ENCODE measurements at places on chromosomes 3 and 15.
A peak's percentile ranks its signal among the peaks of the same experiment; 100 is the strongest.

- DNase-seq = no peak
Measured at GRCh38 chr15:96393209-96393513, 62.7 kb downstream of the NR2F2 start.

- DNase-seq = no peak
Measured at GRCh38 chr15:84985158-84985557, 3.5 kb downstream of the PDE8A start.

DNA sequence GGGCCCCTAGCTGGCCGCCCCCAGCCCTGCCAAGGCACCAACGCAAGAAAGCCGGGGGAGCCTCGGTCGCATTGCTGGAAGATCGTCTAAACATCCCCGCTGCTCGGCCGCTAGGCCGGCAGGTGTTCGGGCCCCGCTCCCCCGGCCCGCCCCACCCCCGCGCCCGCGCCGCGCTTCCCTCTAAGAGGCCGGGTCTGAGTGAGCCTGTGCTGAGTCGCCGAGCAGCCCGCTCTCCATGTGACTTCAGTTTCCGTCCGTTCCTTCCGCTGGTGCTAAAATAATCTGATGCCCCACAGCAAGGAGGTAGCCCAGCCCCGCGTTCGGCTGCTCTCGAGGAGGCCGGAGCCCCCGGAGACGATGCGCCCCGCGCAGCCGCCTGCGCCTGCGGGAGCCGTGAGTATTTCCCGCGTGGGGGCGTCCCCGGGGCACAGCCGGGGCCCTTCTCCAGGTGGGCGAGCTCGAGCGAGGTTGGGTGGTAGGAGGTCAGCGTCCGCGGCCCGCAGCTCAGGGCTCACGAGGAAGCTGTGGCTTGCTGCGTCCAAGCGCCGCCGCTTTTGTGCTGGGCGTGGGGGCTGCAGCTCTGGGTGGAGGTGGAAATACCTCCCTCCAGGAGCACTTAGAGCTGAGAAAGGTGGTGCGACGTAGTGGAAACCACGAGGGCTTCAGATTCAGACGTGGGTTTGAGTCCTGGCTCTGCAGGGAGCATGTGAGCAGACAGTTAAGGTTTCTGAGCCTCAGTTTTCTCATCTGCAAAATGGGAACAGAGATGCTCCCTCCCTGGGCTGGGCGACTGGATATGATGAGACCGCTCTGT is at the start of gene NRROS:
NRROS (plus strand) TSS at position 212 of the 814 bp plus-strand sequence. CDS start 14,846 bp downstream, outside the sequence.
- peak; percentile 72 for DNase-seq

- peak; percentile 85 for DNase-seq
Measured at GRCh38 chr3:122560680-122561079, 3.4 kb downstream of the PARP9 start.

DNA sequence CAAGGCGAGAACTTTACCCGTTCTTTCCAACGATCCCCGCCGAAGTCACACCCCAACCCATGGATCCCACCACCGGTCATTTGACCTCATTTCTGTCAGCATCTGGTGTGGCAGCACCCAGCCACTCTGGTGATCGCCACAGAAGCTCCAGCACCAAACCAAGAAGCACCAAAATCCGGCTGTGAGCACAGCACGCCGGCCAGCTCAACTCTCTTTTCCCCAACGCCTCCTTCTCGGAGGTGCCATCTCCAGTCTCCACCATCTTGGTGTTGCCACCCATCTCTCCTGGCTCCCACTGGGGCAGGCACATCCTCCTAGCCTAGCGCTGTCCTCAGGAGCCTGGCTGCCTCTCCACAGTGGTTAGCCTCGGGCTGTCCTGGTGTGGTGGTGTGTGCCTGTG is 6.5 kb downstream of the MUC4 start:
- no peak for DNase-seq

- no peak for DNase-seq
Measured at GRCh38 chr3:99418209-99418635, 220.2 kb upstream of the COL8A1 start.

DNA sequence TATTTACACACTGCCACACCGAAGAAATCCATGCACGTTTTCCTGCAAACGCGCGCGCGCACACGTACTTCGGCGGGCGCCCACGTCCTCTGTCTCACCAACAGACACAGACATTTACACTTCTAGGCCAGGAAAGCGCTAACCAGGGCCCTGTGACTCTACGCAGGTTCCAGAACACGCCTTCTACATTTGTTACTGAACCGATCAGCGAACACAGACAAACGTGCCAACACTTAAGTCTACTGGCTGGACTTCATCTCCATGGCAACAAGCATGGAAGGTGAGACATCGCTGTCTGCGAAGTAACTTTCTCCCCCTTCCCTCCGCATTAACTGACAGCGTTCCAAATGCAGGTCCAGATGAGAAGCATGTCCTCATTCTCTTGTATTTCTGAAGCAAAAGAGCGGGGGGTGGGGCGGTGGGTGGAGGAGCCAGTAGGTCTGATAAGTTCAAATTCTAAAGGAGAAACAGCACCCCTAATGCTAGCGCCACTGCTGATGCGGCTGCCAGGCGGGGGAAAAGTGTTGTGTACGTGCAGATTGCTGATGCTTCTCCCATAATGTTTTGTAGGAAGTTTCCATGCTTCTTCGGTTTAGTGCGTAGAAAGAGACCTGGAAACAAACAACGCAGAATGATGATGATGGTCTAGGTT is at the start of gene CTXN2:
CTXN2 (plus strand) TSS at position 92 of the 652 bp plus-strand sequence. CDS start 9,636 bp downstream, outside the sequence.
- DNase-seq = no peak

GRCh38 chr3:150922611-150923010 is 17.4 kb upstream of the MINDY4B start:
- DNase-seq = no peak

DNA sequence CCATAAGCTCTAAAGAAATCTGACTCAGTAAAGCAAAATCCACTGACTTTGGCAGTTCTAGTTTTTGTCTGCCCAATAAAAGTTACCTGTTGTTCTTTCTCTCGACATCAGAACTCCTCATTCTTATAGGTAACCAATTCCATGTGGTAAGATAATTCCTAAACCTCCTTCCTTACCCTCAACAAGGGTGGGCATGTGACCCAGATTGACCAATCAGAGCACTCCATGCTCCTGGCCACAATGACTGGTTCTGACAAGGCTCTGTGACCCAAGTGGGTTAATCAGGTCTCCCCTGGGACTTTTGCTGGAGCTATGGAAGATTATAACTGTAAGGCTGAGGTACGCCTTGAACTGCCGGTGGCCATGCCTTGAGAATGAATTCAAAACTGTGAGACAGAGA is 31.7 kb downstream of the LINS1 start:
- DNase-seq = no peak

DNA sequence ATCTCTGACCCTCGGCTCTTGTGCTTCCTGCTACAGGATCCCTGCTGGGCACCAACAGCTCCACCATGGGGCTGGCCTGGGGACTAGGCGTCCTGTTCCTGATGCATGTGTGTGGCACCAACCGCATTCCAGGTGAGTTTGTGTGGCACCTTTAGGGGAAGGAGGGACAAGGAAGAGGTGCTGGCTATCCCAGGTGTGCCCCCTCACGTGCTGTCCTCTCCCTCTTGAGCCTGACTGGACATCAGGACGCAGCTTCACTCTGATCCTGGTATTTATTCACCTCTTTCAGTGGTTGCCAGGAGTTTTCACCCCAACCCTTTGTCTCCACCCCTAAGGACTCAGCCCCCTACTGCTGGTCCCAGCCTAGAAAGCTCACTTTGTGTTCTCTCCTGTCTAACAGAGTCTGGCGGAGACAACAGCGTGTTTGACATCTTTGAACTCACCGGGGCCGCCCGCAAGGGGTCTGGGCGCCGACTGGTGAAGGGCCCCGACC is 960 bp downstream of the THBS1 start:
- no peak for DNase-seq

DNA sequence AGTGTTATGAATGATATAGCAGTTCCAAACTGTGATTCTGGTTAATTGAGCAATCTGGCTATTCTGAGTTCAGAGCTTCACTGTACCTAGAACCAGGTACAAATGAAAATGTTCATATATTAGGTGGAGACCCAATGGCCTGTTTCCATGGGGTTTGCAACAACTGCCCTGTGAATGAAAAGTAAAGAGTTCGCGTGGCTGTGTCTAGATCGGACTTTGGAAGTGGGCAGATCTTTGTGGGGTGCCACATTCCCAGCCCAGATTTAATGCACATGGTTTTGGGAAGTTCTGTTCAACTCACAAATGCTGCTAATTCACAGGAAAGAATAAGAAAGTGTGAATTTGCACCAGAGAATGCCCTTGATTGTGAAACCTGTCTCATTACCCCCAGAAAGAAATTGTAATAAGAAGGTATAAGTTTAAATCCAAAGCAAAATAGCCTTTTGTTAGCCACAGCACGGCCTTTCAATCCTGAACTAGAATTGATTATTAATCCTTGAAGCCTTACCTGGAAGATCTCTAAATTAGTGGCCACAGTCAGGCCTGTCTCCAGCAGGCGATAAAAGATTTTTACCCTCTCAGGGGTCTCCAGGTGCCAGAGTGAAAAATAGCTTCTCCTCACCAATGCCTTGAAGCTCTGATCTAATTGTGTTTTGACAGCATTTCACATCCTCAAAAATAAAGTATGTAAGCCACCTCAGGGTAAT is 22.6 kb downstream of the WHAMM start:
- DNase-seq = no peak

- no peak for DNase-seq
Measured at GRCh38 chr3:196138482-196139254, 56.8 kb upstream of the TFRC start.

GRCh38 chr15:74108111-74108510 is 22.3 kb upstream of the ISLR2 start:
- DNase-seq = no peak

DNA sequence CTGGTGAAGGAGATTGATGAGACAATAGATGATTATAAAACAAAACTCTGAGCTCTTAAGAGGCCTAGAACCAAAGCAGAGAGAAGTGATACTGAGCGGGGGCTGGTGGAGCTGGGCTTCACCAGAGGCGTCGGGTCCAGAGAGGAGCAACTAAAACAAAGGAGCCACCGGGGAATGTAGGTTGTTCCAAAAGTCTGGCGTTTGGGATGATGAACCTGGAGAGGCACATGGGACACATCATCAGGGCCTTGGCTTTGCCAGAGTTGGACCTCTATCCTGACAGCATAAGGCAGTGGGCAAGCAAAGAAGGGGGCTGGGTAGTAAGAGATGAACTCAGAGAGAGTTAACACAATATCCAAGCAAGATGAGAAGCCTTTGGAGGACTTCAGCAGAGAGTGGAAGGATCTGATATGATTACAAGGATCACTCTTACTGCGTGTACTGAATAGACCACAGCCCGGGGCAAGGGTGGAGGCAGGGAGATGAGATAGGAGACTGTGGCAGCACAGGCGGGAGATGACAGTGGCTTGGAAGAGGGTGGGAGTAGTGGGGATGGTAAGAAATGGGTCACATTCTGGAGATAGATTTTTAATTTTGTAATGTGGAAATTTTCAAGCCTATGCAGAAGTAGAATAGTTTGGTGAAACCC is 36.0 kb upstream of the RASA2 start:
- DNase-seq = no peak

- no peak for DNase-seq
Measured at GRCh38 chr15:77201665-77202064, 130.8 kb upstream of the TSPAN3 start.

- peak; percentile 87 for DNase-seq
Measured at GRCh38 chr15:51681303-51681963, at the start of gene SCG3. Gene SCG3 (plus strand): TSS chr15:51681503. CDS start chr15:51681756, 253 bp downstream.

GRCh38 chr3:107561980-107562379 is 39.2 kb downstream of the BBX start:
- no peak for DNase-seq

GRCh38 chr15:62588938-62589670 is 424.0 kb upstream of the C2CD4B start:
- DNase-seq = no peak

- DNase-seq = no peak
Measured at GRCh38 chr15:33424025-33424424, 113.3 kb downstream of the RYR3 start.

DNA sequence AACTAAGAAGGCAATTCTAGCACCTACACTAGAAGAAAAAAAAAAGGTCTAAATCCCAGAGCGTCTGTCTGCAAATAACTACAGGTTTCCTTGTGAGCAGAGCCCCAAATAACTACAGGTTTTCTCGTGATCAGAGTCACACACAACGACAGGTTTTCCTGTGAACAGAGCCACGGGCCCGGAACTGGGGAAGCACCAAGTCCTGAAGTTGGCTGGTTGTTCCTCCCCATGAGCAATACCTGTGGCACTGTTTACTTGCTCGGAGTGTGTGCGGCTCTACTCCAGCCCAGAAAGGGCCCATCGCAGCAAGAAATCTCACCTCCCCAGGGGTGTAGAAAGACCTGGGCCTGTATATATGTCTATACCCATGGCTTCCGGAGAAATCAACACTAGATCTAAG is 644 bp upstream of the MASP1 start:
- no peak for DNase-seq

DNA sequence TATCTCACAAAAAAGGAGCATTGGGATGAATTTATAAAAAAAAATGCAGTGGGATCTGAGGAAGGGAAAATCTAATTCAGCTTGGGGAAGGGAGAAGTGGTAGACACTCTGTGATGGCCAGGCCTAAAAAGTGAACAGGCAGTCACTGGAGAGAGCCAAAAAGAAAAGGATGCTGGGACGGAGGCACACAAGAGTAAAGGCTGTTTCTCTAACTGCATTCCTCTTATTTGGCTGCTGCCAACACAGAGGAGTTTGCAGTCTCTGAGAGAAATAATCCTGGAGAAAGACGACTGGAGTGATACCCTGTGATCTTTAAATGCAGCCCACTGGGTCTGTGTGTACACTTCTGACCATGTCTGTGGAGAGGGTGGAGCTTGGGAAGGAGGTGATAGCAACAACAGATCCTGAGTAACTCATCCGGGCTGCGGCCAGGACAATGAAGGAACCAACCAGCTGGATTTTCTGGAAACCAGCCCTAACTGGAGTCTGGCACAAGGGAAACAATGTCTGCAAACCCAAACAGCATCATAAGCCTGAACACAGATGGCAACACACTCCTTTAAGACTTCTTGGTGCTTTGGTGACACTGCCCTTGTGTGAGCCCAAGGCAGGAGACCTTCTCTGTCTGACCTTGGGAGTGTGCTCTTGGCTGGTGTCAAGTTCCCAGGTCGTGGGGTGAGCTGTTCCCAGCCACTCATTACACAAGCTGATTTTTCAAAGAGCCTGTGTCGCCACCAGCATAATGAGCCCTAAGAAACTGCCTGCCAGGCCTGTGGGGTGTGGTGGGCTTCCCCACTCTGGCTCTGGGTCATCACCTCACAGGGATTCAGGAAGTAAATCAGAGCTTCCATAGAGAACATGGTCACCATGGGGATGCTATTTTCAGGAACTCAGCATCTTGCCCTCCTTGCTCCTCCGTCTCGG is 8.0 kb downstream of the FYCO1 start:
- DNase-seq = peak; percentile 34

DNA sequence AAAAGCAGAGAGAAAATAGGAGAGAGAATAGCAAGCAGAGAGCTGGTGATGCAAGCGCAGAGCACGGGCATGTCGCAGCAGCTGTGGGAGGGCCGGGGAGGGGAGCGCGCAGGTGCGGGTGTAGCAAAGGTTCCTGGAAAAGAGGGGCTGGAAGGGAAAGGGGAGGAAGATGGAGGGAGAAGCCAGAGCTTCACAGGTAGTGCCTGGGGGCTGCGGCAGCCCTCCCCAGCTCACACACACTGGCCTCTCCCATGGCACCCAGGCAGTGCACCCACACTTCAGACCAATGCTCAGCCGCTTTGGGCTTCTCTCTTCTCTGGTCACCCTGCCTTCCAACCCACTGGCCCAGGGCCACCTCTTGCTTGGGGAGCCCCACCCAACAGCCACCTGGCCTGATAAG is 72.1 kb downstream of the ADAMTS7 start:
- DNase-seq = no peak
